NCI-H187 treated with DMSO at 0.1 percent for 48 hours (cell line): ENCODE measurements at places on chromosomes 5 and 9.

DNA sequence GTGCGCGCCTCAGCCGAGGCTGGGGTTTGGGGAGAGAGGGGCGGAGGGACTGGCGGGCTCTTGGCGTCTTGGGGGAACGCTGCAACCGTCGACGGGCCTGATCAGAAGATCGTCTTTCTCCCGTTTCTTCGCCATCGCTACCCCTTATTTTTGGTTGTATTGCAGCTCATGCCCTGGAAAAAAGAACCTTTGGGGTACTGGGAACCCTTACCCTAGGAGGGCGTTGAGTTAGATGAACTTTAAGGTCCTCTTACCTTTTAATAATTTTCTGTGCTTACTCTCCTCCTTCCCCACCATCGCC is 719 bp downstream of the PAIP2 start:
- no peak for DNase-seq

DNA sequence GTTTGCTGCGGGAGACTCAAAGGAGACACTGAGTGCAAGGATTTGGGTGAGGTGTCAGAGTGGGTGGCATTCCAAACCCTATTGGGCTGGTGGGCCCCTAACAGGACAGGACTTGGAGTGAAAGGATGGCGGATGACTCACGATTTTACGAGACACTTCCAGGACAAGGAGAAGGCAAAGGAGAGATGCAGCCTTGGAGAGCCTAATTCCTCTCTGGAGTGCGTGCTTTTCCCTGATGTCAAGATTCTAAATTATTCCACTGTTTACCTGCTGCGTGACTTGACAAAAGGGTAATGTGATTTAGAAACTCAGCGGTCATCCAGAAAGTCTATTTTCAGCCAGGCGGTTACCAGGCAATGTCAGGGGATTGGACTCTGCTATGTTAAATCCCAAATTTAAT is 41.6 kb upstream of the CD180 start:
- DNase-seq: no peak

DNA sequence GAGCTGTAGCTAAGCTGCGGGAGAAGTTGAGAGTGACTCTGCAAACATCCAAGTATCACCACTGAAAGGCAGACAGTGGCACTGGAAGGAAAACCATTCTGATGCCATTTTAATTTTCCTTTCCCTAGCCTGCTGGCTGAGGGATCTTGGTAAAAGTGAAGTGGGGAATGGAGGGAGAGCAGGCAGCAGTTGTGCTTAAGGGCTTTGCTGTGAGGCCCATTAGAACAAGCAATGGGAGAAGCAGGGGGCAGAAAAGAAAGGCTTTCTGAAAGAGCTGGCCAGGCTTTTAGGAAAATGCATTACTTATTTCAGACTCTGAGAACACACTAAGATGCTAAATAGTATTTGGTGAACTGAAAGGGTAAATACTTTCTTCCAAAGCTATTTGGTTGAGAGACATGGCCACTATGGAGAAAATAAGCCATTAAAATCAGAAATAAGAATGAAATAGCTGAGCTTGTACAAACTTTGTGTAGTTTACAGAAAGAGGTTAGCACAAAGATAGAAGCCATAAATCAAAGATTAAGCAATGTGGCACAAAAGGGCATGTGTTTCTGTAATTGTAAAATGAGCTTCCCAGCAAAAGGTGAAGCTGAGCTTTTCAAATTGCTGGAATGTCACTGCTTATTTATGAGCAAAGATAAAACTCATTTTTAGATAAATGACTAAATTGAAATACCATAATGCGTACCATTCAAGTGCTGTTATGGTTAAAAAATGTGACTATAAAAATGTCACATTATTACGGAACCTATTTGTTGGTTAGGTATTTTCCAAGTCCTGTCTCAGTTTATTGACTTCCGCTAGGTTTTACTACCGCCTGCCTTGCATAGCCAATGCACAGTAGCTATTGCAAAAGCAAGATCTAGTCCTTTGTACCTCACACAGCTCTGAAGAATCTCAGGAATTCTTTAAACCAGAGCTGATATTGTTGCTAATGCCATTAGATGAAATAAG is 20.8 kb downstream of the SNCAIP start:
- DNase-seq: no peak

DNA sequence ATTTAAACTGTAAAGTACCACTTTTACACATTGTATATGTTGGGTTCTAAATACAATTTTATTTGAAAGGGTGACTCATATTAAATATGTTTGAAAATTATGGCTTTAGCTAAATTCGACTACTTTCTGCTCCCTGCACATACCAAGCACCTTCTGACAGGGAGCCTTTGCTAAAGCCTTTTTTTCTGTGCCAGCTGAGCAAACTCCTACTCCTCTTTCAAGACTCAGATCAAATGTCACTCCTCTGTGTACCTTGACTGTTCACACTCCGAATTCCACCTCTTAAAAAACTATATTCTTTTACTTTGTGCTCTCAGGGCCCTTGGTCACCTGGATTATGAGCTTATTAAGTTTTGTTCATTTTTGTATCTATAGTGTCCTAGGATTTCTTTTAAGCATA is 6.5 kb upstream of the OXCT1 start:
- no peak for DNase-seq

DNA sequence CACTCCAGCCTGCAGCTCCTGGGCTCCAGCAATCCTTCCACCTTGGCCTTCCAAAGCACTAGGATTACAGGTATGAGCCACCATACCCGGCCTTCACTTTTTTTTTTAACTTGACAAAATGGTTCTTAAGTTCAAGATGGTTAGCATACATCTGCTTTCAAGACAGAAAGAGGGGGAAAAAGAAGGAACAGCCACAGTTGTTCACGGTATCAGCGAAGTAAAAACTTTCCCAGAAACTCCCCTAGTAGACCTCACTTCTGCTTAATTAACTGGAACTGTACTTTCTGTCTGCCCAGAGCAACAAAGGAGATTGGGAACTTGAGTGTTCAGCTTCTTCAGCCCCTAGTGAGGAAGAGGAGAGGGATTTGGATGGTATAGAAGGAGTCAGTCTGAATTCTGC is 116.7 kb downstream of the UGCG start:
- no peak for DNase-seq

GRCh38 chr9:12723409-12724028 is 30.3 kb downstream of the TYRP1 start:
- DNase-seq: no peak

- DNase-seq: no peak
Observed at GRCh38 chr9:109966643-109967368, 186.8 kb downstream of the PALM2AKAP2 start.

- DNase-seq: no peak
Observed at GRCh38 chr5:164256351-164256750, 750.9 kb downstream of the MAT2B start.

GRCh38 chr5:136646915-136647314 is 281.6 kb upstream of the TRPC7 start:
- no peak for DNase-seq
